LNCaP clone FGC (cell line): ENCODE measurements at places on chromosomes 5 and 9.

DNA sequence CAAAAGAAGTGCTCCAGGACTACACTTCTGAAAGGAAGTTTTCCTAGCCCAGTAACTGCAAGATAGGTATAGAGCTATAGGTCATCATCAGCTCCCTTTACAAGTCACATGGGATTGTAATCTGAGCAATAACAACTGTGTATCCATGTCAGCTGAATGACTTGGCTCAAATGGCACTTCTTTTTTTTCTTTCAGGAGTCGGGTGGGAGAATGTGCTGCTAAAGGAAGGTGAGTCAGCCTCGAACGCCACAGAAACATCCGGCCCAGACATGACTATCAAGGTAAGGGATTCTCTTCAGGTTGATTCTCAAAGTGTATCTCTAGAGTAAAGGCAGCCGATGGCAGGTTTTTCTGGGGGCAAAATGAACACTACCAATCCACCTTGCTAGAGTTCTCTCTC lies 192.2 kb downstream of the C9orf152 start:
- no peak for DNase-seq

GRCh38 chr5:174559141-174559540 lies 165.2 kb upstream of the MSX2 start:
- DNase-seq = no peak

DNA sequence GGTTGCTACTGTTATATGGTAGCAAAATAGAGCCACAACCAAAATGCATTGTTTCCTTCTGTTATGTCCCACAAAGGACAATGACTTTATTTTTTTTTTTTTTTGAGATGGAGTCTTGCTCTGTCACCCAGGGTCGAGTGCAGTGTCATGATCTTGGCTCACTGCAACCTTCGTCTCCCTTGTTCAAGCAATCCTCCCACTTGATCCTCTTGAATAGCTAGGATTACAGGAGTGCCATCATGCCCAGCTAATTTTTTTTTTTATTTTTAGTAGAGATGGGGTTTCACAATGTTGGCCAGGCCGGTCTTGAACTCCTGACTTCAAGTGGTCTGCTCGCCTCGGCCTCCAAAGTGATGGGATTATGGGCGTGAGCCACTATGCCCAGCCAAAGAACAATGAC lies 527.7 kb upstream of the SGCD start:
- DNase-seq = no peak

DNA sequence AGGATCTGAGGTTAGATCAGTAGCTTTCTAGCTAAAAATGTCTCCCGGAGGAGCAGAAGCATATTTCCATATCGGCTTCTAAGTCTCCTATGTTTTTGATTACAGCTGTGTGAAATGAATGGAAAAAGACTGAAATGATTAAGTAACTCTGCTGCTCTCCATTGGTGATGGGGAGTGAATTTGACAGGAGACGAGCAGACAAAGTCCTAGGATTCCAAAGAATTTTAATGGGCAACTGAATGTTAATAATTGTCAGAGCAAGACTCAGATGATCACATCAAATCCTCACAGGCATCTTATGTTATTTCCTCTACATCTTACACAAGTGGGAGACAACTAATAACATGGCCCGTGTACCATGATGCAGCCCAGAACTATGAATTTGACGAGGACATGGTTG lies 66.8 kb downstream of the LIX1 start:
- no peak for DNase-seq

GRCh38 chr9:121735065-121735792 lies 83.8 kb downstream of the DAB2IP start:
- DNase-seq = no peak

DNA sequence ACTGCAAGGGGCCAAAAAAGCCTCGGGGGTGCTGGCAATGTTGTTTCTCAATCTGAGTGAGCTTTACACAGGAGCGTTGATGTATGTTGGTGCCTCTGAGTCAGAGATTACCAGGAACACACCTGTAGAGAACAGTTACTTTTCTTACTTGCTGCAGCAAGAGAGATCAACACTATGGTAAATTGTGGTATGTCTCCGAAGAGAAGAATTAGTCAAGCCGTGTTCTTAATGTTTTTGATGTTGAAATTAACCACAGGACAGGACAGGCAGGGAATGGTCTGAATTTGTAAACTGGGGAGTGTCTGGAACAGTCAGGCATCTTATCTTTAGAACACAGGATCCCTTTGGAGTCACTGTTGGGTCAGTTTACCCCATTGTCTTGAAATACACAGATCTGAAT lies 285.7 kb downstream of the DNAH5 start:
- DNase-seq = no peak

DNA sequence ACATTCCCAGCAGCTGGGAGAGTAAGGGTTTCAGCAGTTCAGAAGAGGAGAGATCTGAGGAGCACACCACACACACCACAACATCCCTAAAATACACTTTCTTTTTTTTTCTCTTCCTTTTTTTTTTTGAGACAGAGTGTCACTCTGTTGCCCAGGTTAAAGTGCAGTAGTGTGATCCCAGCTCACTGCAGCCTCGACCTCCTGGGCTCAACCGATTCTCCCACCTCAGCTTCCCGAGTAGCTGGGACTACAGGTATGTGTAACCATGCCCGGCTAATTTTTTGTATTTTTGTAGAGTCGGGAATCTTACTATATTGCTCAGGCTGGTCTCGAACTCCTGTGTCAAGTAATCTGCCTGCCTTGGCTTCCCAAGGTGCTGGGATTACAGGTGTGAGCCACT lies 9.7 kb upstream of the UBAP1 start:
- DNase-seq = no peak

- no peak for DNase-seq
Observed at GRCh38 chr5:36948650-36949049, 72.1 kb downstream of the NIPBL start.

- no peak for DNase-seq
Observed at GRCh38 chr5:171252674-171253073, 56.4 kb upstream of the TLX3 start.

- DNase-seq = peak; percentile 38
Observed at GRCh38 chr5:161966564-161966963, 101.0 kb upstream of the GABRG2 start.

- no peak for DNase-seq
Observed at GRCh38 chr5:41445937-41446563, 64.4 kb downstream of the PLCXD3 start.

DNA sequence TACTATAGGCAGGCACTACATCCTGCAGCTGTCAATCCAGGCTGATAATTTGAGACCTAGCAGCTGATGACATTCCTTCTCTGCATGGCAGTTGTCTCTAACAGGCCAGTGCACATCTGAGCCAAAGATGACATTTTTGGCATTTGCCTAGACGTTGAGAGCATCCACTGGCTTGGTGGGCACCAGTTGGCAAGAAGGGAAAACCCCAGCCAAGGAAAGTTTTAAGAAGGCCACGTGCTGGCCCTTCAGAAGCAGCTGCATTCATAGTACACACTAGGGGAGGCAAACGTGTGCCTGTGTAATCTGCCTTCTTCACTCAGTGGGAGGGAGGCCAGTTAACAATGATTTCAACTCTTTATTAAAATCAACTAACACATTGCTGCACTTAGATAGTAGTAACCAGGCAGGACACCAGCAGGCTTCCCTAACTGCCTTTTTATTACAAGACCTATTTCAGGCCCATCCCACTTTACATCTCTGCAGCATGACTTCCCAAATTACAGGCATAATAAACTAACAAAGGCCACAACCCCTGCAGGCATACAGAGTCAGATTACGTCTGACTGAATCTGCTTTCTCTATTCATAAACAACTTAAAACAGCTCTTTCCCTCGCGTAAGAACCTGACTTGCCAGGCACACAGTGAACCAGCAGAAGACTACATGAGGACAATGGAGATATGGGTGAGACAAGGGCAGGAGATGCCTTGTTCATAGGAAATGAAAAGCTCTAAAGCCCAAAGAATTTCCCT lies 576.3 kb downstream of the PDE4D start:
- peak; percentile 67 for DNase-seq

DNA sequence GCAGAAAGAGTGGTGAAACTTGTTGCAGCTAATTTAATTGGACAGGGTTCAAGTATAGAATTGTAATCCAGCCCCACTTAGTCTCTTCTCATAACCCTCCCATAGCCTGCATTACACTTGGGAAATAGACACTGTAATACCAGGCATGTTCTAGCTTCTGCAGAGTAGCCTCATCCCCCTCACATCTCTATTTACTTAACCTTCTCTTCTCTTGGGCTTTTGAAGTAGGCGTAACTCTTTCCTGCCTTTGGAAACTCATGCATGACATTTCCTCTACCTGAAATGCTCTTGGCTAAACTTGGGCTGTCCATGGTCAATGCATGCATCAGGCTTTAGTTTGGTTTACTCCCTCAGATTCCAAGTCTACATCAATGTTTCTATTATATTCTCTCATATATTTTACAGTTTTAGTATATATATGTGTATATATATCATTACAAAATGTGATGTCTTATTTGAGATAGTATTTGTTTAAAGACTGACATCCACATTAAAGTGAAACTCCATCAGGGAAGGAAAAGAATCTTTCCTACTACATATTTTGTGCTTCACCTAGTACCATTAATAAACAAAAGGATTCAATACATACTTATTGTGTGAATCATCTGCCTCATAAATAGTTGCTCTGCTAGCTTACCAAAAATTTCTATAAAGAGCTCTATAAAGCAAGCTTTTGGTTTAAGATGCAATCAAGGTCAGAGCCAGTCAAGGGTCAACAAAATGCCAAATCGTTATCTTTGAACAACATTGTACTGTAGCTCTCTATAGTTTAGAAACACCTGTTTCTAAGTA lies 1158.0 kb downstream of the MAT2B start:
- DNase-seq = no peak

- no peak for DNase-seq
Observed at GRCh38 chr9:134213881-134214341, 49.5 kb upstream of the RNU6ATAC start.

DNA sequence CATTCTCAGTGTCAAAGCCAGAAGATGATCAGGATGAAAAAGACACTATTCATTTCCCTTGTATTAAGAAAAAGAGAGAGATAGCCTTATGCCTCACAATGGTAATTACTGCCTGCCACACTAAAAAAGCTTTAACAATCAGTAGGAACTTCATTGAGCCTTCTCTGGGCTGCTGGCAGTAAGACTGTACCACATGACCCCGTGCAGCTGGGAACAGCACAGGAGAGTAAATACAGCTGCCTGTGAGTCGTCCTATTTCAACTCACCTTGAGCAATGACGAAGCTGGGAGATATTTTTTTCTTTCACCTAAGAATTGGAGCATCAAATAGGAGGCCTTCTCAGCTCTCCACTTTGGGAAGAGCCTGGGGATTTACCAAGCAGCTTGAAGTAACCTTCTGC lies 316.3 kb downstream of the GABRB2 start:
- DNase-seq = peak; percentile 81

GRCh38 chr5:21154526-21154925 lies 1166.5 kb upstream of the CDH18 start:
- DNase-seq = no peak

DNA sequence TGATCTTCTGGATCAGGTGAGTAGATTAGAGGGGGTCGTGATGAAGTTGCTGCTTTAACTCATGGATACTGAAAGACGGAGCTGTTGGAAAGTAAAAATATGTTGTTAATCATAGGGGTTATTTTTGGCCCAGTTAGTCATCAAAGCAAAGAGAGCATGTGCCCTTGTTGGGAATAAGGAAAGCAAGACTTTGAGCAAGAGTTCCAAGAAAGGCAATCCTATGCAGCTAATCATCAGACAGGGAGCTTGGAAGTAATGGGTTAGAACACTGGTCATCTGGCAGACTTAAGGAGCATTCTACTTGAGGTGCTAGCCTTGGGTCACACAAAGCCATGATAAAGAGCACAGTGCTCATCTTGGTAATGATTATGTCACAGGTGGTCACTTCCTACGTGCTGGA lies 18.3 kb downstream of the ASPN start:
- no peak for DNase-seq
